ENCODE measurements at places on chromosomes 1 and 21.

- no peak for DNase-seq
Measured at GRCh38 chr1:174812016-174812415, 187.7 kb upstream of the CACYBP start.

DNA sequence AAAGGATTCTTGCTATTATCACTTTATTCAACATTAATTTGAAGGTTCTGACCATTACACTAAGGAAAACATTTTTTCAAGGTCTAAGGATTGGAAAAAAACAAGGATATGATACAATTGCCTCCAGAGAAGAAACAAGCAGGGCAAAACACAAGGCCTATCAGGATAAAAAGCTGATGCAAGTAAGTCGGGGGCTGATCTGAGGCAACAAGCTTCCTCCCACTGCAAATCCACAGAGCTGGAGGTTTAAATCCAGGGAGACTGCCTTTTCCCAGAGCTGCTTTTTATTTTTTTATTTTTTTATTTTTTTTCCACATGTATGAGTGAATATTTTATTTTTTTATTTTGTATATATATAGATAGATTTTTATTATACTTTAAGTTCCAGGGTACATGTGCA lies 19.4 kb upstream of the S100A2 start:
- DNase-seq: no peak

DNA sequence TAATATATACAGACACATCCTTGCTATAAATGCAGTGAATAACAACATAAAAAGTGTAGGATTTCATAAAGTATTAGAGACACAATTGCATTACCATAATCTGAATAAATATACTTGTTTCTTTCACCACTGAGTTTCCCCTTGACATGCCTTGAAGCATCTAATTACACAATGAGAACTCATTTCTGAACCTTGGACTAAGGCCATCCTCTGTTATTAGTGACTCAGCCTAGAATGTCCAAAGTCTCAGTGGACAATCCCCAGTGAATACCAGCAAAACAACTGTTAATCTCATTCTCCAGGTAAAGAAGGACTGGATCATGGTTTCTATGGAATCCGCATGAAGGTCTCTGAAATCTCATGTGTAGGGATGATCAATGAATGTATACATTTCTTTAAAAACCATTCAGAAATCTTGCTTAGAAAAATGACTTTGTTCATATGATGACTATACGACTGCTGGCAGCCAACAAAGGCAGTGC lies at the start of gene OR2L5:
Gene OR2L5, plus strand, starts transcription at position 432 of the 482 bp plus-strand sequence. CDS start 8,288 bp downstream, outside the sequence.
- no peak for DNase-seq

GRCh38 chr1:40844079-40844478 lies 18.1 kb downstream of the CITED4 start:
- no peak for DNase-seq

DNA sequence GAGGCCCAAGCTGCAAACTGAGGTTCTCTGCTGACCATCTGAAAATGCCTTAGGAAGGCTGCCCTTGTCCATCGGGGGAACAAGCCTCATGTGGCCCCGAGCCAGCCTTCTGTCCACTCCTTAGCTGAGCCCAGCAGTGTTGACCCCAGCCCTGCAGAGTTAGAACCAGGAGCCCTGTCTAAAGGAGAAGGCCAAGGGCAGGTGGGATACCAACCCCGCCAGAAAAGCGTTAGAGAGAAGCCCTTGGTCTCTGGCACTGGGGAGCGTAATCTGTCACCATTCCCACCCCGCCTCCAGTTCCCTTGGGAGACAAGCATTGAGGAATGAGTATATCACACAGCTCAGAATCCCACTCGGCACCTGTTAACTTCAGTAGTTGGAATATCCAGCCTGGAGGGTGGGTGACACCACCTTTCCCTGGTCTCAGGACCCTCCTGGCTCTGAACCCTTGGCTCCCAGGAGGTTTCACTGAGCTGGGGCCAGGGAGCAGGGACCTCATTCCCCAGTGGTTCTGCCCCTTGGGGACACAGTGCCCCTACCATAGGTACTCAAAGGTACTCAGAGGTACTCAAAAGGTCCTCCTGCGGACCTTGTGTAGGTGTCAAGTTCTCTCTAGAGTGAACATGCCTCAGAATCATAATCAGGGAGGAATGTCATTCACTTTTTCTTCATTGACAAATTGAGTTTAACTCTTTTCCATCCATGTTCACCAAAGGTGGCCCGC lies 16.4 kb downstream of the ETS2 start:
- DNase-seq: no peak

DNA sequence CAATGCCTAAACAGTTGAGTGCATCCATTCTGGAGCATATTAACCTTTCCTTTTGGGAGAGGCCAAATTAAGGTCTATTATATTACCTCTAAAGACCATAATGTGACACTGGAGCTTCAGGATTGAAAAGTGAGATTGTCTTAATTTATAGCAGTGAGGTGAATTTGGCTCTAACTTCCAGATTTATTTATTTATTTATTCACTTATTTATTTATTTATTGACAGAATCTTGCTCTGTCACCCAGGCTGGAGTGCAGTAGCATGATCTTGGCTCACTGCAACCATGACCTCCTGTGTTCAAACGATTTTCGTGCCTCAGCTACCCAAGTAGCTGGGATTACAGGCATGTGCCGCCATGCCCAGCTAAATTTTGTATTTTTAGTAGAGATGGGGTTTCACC lies 19.1 kb downstream of the ZCCHC17 start:
- DNase-seq: no peak

- no peak for DNase-seq
Measured at GRCh38 chr1:152884966-152885624, 7.0 kb downstream of the SMCP start.

DNA sequence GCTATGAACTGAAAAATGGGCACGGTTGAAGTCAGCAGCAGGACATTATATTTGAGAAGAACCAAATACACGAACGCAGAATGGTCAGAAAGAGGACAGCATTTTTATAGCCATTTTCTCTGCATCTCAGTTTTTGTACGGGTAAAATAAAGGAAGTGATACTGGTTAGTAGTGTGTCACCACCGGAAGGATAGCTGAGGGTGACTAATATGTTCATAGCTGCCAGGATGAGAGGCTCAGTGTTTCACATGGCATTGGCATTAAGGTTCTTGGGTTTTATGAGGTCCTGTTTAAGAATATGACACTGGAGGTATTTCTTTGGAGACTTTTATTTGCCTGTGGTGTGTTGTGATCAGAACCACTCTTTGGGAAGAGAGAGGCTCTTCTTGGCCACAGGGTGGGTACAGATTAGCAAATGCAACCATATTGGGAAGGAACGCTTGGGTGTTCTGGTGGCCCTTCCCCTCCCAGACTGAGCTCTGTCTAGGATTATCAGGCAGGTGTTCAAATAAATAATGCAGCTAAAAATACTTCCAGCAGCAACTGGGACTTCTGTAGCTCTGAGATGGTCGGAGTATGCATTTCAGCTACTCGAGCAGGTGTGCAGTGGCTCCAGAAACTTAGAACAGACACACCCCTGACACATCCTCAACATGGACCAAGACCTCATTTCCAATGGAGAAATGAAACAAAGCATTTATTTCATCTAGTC lies 158.2 kb downstream of the PBX1 start:
- no peak for DNase-seq

DNA sequence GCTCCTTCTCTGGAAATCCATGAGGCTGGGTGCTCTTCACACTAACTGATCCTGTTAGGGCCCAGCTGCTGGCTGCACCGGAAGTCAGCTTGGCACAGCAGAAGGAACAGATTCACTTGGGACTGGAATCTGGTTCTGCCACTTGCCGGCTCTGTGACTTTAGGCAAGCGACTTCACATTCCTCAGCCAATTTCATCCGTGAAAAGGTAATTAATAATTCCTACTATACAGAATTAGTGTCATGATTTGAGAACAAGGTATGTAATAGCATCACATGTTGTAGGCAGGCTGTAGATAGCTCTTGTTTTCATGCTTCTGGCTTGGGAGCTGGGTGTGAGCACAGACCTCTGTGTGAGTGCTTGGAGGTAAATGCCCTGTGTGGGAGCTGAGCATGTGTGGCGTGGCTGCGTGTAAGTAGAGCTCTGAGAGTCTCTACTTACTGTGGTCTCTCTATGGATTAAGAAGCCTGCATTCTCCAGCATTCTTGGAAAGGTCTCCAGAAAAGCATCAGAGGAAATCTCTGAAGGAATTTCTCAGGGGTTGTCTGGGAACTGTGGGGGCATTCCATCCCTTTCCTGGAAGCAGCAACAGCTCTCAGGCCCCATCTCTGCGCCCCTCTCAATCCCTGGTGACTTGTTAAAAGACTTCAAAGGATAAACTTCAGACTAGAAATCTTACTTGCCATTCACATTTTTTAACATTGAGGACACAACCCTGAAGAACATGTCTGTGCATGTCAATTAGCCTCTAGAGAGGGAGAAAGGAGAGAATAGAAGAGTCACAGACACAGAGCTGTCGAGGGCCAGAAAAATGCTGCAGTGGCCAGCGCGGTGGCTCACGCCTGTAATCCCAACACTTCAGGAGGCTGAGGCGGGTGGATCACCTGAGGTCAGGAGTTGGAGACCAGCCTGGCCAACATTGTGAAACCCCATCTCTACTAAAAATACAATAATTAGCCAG lies 47.7 kb upstream of the PPM1J start:
- DNase-seq: peak; percentile 10

DNA sequence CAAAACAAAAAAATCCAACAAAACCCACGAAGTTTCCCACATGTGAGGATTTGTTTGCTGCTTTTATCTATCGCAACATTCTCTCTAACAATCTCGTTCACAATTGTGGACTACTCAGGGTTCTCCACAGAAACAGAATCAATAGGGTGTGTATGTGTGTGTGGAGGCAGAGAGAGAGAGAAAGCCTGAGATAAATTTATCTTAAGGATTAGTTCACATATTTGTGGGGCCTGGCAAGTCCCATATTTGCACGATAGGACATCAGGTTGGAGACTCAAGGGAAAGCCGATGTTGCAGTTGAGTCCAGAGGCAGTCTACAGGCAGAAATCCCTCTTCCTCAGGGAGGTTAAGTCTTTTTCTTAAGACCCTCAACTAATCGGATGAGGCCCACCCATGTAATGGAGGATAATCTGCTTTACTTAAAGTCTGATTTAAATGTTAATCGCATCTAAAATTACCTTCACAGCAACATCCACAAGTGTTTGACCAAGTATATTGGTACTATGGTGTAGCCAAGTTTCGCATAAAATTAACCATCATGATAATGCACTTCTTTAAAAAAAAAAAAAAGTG lies 31.7 kb downstream of the ADAMTS1 start:
- DNase-seq: no peak

- no peak for DNase-seq
Measured at GRCh38 chr1:247884797-247885413, 10.5 kb upstream of the OR2W3 start.

GRCh38 chr1:154574716-154575115 lies 7.1 kb downstream of the CHRNB2 start:
- no peak for DNase-seq

DNA sequence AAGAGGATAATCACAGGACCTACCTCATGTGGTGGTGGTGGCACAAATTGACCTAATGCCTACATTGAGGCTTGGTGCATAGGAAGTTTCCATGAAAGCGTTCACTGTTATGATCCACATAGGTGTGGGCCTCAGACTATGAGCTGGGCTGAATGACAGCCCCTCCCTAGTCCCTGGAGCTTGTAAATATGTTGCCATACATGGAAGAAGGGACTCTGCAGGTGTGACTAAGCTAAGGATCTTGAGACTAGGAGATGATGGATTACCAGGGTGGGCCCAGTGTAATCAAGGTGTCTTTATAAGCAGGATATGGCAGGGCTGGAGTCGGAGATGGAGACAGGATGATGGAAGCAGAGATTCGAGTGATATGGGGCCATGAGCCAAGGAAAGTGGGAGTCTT lies 31.0 kb upstream of the KCNE1 start:
- DNase-seq: no peak

DNA sequence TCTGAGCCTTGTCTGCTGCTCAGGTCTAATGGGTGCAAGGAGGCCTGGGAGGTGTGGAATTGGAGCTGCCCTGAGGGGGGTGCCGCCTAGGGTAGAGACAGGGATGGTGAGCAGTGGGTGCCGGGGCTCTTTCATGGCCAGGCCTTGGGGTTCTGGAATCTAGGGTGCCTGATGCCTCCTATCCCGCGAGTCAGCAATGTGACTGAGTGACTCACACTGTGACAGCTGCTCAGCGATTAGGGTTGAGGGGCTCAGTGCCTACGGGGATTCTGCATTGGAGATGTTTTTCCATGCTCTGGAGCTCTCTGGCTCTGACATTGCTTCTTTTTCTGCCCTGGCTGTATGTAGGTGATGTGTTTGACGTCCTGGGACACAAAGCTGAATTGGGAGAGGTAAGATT lies 16.8 kb downstream of the ATP8B2 start:
- DNase-seq: no peak

DNA sequence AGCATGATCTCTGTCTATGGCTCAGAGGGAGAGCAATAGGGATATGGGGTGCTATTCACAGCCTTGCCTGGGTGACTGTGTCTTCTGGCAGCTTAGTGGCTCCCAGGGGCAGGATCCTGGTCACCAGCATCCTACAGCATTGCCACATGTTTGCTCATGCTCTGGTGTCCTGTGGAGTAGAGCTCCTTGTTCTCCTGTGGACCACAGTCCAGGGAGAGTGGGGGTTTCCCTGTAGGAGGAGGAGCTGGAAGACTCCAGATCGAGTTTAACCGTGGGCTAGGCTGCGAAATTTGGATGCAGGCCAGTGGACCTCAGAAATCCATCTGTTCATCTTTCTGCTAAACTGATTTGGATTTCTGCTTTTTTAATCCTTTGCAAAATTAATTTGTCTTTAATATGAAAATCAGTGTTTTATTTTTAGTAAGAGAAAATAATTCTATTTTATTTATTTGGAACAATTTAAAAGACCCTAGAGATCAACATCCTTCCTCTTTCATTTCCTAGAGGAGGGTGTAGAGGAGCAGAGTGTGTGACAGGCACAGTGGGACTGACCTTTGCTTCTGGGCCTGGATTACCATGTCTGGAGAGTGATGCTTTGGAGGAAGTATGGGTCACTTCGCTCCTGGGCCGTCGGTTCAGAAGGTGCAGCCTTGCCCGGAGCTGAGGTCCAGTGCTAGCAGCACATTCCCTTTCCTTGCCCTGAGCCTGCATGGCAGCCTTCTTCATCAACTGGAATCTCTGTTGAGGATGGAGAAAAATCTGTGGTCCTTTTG lies 17.4 kb downstream of the ADARB1 start:
- DNase-seq: no peak

DNA sequence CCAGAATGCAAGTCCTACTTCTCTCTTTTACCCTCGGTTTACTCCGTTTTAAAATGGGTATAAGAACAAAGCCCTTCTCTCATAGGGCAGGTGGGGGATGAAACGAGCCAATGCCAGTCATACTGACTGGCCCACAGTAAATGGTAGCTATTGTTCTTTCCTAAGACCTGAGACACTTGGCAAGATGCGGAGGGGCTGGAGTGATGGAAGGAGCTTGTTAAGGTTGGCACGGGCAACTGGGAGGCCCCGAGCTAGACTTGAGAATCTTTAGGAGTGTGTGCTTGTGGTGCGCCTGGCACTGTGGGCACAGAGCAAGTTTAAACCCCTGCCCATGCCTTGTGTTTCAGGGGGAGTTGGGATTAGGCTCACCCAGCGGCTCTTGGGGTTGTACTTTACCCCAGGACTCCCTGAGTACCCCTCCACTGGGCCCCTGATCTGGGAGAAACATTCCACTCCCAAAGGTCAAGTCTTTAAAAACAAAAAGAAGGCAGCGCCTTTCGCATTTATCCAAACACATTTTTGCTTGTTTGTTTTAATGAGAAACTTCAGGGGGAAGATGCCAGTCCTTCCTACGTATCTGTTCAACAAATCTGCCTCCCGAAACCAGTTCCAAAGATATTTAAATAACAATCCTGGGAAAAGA lies 240.6 kb upstream of the TMEM51 start:
- DNase-seq: no peak

GRCh38 chr1:61268546-61269240 lies 186.3 kb downstream of the NFIA start:
- no peak for DNase-seq

Measured in Calu3 (cell line).